ENCODE measurements at places on chromosomes 2 and 18. TPM values are rescaled to one million over a fixed set of nuclear protein-coding genes. Genes with fewer than 3 reads are reported as not detected.

DNA sequence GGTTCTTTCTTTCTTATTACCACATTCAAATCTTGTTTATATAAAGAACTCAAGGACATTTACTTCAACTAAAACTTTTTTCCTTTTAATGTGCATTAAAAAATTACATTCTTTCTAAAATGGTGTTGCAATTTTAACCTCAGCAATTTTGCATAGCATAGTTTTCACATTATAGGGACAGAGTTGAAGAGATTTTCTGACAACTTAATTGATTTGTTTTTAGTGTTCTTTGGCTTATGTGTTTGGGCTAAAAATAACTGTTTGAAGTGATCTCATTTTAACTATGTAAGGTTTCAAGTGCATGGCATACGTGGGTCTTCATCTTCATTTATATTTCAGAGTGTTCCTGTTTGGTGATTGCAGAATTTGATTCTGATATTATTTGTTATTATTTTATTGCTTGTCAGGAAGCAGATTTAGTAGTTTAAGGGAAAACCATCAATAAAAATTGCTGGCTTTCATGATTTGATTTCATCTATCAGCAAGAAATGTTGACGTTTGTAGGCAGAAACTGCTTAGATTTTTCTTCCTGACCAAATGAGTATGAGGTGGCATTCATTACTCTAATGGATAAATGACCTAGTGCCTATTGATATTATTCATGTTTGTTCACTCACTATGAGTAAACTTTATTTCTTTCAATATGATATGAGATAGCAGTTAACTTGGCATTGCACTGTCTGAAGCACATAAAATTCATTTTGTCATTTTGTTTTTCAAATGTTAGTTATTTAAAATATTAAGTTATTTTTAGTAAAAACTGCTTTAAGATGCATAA lies 398.4 kb downstream of the NUP35 start:
- no peak for ATAC-seq

DNA sequence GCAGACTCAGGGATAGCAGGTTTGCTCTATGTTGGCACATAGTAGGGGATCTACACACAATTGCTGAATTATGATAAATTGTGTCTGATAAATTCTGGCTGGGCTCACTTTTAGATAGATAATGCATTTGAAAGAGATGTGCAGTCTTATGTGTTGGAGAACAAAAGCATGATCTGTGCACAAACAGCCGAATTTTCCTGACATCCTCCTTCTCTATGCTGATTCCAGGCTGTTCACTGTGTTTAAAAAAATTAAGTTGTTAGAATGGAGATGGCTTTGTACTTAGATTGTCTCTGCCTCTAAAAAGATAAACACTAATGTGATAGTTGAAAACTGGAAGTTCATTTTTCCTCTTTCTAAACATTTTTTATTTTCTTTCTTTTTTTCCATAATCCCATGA lies 2.1 kb downstream of the CERS6 start:
- no peak for ATAC-seq

DNA sequence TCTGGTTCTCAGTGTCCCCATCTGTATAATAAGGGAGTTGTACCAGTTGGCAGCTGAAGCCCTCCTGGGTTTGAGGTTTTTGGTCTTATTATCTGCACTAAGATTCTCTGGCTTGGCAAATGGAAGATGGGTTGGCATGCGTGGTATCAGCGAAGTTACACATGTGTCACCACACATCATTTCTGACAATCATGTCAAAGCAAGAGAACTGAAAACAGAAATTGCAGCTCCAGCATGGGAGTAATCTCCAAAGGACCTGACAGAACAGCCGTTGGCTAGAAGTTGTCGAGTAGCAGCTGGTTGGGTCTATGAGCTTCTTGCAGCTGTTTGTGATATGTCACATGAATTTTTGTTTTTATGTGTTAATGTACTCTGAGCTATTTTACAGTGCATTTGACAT lies 317.4 kb downstream of the SLC4A3 start:
- ATAC-seq = no peak

Gene PRKAG3
- total RNA-seq = not detected

Data from activated T-helper 17 cell treated with anti-CD3 and anti-CD28 coated beads, Interleukin-2, amount 50 U/mL, for 72 hours (primary cell).